SW480 (cell line): ENCODE measurements at places on chromosomes 2 and 18.

GRCh38 chr18:9775178-9775577 is 67.1 kb downstream of the RAB31 start:
- DNase-seq: no peak

GRCh38 chr2:186641807-186642321 is 52.0 kb upstream of the FAM171B start:
- peak; percentile 67 for DNase-seq

DNA sequence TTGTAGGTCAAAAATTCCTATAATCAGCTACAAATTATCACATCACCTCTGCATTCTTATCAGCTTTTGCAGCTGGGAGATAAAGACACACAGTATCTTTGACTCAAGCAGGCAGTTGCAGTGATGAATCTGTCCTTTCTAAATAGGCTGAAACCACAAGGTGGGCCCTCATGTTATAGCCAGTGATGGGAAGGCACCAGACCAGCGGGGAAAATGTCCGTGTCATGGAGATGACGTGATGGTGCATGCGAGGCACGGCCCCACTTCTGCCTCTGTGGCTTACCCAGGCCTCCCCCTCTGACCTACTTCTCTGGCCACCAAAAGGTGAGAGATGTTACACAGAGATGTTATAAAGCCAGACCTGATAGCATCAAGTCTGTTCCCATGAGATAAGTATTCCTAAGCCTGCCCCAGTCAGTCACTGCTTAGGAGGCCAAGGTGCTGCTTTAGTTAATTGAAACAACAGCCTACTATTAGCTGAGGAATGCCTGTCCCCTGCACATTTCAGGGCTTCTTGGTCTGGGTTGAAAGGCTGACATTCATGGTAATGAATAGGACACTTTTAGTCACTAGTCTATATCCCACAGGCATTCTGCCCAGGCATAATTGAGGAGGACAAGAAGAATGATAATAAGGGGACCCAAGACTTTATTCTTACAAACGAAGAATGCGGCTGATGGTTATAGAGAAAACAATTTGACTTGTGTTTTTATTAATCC is 327.9 kb downstream of the LPIN1 start:
- no peak for DNase-seq

GRCh38 chr18:27211569-27211968 is 26.5 kb upstream of the CHST9 start:
- no peak for DNase-seq

GRCh38 chr2:66488946-66489345 is 54.0 kb downstream of the MEIS1 start:
- no peak for DNase-seq

DNA sequence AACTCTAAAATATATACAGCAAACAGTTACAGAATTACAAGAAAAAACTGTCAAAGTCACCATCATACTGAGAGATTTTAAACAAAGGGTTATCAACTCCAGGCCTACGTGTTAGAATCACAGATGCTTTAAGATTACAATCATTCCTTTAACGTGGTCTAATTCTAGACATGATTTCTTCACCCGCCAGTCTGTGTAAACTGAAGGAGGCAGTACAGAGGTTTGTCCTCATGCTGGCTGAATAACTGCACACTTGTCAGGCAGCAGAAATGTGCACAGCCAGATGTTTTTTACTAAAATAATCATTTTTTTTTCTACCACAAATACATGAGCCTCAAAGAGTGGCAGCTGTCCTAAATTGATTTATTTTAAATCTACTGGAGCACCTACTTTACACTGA is 15.5 kb upstream of the NEURL3 start:
- no peak for DNase-seq

DNA sequence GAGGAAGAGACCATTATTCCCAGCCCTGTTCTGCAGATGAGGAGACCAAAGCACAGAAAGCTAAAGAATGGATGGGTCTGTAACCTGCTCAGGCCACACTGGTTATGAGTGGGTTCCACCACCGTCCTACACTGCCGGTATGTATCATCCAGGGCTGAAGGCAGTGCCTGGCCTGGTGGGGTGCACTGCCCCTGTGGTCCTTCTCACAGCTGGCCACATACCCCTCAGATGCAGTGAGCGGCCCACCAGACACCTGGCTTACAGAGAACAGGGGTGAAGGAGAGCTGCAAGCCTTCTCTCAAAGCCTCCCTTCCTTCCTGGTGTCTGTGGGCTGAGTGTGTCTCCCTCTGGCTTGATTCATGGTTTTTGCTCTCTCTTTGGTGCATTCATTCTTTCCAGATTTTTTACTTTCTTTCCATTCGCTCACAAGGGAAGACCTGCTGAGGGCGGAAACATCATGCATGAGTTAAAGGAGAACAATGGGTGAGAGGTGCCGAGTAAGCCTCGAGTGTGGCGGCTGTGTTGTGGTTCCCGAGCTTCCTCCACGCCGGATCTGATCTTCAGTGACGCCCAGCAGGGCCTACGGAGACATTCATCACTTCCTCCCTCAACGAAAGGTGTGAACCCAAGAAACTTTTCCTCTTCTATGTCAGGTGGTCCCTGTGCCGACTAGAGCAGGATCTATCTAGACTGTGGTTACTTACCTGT is 62.1 kb upstream of the REL start:
- DNase-seq: no peak

DNA sequence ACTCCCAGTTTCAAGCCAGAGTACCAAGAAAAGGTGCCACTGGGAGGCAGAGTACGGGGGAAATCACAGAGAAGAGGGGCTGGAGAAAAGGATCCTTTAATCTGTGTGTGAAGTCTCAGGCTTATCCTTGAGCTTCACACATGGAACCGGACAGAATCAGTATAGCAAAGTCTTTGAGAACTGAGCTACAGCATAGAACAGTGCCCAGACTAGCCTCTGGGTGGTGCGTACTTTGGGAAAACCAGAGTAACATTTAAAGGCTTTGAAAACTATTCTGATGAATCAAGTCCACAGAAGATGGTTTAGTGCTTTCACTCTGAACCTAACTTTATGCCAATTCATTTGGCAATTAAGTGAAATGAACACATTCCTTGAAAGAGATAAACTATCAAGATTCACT is 83.1 kb downstream of the BABAM2 start:
- DNase-seq: no peak

- DNase-seq: no peak
Measured at GRCh38 chr2:119482481-119483394, 41.5 kb downstream of the SCTR start.

DNA sequence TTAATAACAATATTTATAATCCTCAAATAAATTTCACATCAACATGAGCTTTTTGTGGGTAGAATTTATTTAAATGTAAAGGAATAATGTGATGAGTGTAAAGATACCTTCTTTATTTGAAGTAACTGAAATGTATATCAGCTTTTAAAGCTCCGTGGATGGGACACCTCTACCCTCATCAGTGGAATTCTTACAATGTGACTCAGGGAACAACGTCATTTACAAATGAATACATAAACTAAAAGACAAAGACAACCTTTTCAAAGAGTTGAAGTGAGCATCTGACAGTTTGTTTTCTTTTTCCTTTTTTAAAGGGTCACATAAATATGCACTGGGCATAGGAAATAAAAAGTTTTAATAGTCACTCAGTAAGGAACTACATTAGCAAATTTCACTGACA is 1127.0 kb upstream of the CRIM1 start:
- no peak for DNase-seq

DNA sequence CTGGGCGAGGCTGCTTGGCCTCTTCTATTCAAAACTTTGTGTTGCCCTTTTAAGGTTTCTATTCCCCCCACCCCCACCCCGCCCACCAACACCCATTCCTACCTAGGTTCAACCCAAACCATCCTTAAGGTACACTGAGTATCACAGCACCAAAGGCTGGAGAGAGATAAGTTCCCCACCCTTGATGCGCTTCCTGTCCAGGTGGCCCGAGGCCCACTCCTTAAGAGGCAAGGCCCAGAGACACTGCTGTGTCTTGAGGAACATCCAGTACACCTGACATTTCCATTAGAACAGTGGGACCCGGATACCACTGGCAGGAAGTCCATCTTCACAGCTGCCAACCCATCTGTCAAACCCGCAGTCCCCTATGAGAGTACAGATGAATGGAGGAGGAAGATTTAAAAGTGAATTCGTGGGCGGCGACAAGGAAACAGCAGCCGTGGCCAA is 277 bp upstream of the INPP1 start:
- peak; percentile 71 for DNase-seq

- no peak for DNase-seq
Measured at GRCh38 chr2:241852116-241852980, 6.3 kb downstream of the PDCD1 start.

DNA sequence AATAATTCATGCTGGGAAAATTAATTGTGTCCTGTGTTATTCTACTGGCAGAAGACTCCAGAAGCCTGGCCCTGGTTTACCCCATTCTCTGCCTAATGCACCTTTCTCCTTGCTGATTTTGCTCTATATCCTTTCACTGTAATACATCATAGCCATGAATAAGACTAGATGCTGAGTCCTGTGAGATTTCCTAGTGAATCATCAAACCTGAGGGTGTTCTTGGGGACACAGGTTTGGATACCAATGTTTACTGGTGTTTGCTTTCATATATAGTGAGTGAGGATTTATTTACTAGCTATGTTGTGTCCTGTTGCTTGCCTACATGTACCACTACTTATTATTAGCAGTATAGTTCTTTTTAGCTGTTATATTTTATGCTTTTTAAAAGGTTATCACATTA is 6.5 kb downstream of the METTL5 start:
- DNase-seq: no peak

DNA sequence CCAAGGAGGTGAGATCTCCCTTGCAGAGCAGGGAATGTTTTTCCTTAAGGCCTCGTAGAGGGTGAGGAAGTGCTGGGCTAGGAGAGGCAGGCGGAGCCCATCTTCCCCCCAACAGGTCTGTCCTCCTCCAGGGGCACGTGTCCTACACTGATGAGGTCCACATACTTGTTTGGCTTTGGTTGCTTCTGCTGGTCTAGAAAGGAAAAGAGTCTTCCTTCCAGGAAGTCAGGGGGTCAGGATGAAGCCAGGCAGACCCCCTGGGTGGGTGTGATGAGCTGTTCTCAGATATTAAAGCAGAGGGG is 6.0 kb downstream of the SH3BP4 start:
- DNase-seq: no peak

DNA sequence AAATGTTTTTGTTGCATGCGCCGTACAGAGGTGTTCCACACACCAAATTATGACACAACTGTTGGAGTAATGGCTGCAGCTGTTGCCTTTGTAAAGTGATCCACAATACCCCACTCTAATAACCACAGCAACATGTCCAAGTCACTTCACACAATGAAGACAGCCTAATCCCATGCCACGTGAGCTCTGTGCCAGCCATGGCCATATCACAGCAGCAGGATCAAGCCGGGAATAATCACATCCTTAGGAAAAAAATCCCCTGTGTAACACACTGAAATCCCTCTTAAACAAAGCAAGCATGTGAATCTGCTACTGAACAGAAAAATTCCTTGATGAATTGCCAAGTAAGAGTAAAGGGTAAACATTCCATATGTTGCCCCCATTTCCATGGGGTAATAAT is 179.5 kb upstream of the PARD3B start:
- DNase-seq: no peak

DNA sequence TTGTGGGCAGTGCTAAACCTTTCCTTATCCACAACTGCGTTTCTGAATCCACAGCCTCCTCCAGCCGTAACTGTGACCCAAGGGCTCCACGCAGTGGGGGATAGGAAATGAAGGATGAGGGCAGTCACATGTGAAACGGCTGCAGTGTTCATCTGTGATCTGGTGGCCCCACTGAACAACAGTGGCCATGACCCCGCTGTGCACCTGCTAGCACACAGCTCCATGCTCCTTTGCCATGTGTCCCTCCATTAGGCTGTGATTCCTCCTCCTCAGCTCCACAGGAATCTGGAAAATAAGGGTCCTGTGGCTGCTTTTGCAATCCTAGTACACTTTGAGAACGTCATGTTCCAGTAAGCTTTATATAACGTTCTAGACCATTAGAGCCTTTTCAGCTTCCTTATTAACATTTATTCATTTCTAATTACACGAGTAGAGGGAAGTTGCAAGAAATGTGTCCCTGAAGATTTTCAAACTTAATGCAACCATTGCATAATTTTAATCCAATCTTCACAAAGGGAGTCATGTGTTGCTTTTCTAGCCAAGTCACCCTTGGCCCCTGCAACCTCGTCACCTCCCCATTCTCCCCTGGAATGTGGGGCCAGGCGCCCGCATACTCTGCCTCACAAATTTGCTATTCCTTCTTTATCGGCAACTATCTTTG is 7.1 kb upstream of the NAPG start:
- peak; percentile 58 for DNase-seq

DNA sequence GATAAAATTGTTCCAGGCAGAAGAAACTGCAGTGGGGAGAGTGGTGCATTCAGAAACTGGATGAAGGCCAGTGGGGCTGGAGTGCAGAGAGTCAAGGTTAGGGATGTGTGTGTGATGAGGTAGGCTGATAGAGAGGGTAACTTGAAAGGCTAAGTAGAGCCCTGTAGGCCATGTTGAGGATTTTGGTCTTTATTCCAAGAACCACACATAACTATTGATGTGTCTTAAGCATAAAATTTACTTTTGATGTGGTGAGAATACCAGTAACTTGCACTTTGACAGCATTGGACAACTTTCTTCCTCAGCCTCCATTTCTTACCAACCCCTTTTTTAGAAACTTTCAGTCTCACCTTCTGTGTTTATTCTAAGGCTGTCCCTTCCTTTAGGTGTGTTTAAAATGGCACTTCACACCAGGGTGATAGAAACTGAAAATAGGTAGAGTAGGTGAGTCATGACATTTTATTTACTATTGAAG is 22.6 kb downstream of the MTX2 start:
- DNase-seq: peak; percentile 7

DNA sequence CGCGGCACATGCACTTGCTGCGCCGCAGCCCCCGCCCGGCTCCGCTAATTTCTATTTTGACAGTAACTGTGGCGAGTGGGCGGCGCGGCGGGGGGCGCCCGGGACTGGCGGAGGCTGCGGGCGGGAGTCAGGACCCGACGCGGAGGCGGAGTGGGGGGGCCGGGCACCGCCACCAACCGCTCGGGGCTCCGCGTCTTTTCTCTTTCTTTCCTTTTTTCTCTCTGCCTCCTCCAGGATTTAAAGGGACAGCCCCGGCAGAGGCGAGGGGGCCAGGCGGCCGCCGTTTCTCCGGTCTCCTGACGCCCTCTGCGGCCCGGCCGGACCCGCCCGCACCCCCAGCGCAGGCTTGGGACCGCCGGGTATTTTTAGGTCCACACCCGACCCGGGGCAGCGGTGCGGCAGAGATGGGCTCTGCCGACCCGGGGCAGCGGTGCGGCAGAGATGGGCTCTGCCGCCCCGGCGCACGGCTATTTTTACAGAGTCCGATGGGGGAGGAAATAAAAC is 460 bp upstream of the ZBTB7C start:
- DNase-seq: peak; percentile 51

DNA sequence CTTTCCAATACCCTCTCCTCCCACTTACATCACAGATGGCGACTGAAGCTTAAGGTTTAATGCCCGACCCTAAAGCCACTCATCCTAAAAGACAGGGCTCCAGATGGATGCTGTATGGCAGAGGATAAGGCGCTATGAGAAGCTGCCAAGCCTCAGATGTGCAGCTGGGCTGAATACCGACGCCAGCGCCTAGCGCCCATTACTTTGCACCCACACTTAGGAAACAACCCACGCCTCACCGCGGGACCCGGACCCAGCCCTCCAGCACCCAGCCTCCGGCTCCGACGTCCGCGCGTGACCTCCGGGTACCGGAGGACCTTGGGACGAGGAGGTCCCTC is 335 bp downstream of the TRAK2 start:
- DNase-seq: peak; percentile 20

GRCh38 chr2:239307221-239307569 is 93.6 kb downstream of the HDAC4 start:
- DNase-seq: no peak
